ENCODE measurements at places on chromosomes 6 and 20.

- peak; percentile 84 for DNase-seq
Observed at GRCh38 chr20:37527638-37528445, at the start of gene BLCAP. Gene BLCAP (minus strand): TSS chr20:37527876. CDS start chr20:37519174, 8,702 bp downstream.

DNA sequence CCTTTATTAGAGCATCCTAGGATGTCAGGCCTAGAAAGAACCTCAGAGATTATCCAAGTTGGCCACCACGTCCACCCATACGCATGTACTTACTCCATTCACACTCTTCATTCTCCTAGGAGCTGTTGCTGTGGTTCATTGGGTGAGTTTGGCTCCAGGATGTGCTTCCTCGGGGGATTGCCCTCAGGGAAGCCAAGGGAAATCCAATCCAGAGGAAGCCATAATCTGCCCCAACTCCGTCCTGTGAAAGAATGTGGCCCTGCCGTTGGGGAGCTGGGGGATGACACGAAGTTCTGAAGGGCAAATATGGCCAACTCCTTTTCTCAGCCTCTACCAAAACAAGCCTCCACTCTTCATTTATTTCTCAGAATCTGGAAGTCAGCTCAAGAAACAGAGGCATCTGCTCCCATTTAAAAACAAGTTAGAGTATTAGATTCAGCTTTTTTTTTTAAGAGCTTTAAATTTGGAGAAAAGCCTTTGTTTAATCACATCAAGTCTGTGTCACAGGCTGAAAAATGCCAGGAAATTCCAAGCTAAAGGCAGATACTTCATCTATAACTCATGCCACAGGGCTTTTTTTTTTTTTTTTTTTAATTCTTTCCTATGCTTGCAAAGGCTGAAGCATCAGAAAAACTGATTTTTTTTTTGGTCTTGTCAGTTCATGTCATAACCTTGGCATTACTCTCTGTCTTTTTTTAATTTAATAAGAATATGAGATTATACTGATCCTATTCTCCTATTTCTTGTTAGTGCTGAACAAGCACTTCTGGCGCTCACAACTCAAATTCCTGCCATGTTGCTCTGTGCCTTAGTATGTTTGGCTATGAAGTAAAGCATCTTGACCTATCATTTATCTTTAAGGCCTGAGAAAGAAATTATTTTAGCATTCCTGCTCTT, 480.9 kb upstream of the MARCKS start:
- DNase-seq, result no peak

DNA sequence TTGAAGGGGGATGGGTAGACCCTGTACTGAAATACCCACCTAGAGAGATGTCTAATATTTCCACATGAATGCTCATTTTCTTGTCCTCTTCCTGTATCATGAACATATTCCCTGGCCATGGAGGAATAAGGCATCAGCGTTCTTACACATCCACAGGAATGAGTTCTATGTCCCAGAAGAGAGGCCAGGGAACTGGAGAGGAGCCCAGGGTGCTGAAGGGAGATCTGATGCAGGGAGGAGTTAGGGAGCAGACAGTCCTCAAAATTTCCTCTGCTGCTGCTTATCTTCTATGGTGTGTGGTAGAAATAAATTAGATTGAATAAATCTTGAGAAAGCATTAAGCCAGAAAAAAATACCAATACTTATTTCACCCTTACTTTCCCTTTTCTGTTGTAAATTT, 295.0 kb downstream of the KCNQ5 start:
- no peak for DNase-seq

GRCh38 chr6:127786109-127786508, 114.7 kb downstream of the THEMIS start:
- no peak for DNase-seq

GRCh38 chr6:170111141-170111664, 179.7 kb downstream of the DLL1 start:
- DNase-seq, result no peak

- DNase-seq, result no peak
Observed at GRCh38 chr20:46031701-46032254, 2.8 kb downstream of the SLC12A5 start.

GRCh38 chr6:81734081-81734480, 18.4 kb downstream of the TENT5A start:
- no peak for DNase-seq

GRCh38 chr6:163290545-163291274, 123.8 kb upstream of the QKI start:
- no peak for DNase-seq

DNA sequence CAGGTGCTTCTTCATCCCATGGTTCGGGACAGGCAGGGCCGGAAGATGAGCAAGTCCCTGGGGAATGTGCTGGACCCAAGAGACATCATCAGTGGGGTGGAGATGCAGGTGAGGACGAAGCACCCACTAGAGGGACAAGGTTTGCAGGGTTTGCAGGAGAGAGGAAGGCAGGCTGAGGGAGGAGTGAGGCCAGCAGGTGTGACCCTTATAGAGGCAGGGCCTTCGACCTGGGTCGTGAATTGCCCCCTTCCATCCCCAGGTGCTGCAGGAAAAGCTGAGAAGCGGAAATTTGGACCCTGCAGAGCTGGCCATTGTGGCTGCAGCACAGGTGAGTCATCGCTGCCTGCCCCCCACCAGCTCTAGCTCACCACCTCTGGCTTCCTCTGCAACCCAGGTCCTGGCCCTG, 8.4 kb downstream of the VARS2 start:
- no peak for DNase-seq

DNA sequence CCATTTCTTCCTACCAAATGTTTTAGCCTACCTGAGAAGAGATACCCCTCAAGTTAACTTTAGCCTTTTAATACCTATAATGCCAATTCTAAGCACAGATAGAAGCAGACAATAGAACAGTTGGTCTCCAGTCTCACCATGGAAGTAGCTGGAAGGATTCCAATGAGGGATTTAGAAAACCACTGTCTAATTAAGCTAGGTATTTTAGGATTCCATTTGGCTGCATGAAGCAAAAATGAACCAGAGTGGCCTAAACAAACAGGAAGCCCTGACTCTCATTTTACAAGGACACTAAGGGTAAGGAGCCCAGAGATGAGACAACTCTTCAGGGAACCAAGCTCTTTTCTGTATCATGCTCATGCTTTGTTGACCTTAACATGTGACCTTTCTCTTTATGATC, 199.2 kb downstream of the ALDH8A1 start:
- no peak for DNase-seq

DNA sequence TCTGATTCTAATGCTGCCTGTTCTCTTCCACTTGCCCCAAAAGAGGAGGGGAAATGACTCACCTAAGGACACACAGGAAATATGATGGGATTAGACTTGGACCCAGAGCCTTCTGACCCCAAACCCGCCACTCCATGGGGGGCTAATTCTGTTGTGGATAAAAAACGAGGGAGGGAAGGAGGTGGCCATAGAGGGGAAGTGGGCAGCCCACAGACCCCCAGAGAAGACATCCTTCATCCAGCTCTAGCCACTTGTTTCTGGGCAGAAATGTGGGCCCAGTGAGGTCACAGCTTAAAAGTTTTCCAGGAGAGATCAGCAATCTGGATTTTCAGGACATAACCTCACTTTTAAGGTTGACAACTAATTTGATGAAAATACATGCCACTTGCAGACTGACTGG, 202.1 kb downstream of the ANKRD60 start:
- DNase-seq, result no peak

GRCh38 chr6:47084610-47085009, 42.5 kb upstream of the ADGRF1 start:
- DNase-seq, result no peak

DNA sequence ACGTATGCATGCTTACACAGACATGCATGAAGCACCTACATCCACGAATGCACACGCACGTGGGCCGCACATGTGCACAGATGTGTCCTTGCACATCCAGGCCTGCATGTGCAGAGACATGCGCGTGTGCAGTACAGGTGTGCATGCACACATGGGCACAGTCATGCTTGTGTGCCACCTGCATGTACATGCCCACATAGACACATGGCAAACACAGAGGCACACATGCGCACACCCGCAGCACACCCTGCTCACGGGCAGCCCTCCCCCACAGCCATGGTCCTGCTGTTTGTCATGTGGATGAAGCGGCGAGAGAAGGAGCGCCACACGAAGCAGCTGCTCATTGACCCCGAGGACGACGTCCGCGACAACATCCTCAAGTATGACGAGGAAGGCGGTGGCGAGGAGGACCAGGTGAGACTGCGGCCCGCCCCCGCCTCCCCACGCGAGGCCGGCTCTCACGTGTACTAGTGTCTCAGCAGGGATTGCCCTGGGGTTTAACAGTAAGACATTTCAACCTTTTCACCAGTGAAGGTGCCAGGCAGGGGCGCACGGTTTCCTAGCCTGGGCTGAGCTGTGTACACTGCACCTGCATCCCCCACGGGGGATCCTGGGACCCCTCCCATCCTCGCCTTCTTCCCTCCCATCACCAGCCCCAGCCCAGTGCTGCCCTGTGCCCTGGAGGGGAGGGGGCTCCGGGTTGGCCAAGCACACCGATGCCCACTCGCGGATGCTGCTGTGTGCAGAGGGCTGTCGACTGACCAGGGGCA, 132.8 kb downstream of the TAF4 start:
- no peak for DNase-seq

- DNase-seq, result no peak
Observed at GRCh38 chr20:33917831-33918525, 75.7 kb upstream of the RALY start.

DNA sequence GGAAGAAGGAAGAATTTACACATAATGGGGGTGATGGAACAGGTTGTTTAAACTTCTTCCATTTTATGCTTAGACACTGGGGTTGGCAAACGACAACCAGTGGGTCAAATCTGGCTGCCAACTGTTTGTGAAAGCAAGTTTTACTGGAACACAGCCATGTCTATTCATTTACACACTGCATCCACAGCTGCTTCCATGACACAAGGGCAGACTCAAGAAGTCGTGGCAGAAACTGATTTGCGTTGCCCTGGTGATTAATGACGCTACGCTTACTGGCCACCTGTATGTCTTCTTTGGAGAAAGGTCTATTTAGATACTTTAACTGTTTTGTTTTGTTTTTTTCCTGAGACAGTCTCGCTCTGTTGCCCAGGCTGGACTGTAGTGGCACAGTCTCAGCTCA, 19.0 kb downstream of the CTCFL start:
- no peak for DNase-seq

GRCh38 chr6:17197607-17198006, 83.6 kb upstream of the RBM24 start:
- DNase-seq, result no peak

DNA sequence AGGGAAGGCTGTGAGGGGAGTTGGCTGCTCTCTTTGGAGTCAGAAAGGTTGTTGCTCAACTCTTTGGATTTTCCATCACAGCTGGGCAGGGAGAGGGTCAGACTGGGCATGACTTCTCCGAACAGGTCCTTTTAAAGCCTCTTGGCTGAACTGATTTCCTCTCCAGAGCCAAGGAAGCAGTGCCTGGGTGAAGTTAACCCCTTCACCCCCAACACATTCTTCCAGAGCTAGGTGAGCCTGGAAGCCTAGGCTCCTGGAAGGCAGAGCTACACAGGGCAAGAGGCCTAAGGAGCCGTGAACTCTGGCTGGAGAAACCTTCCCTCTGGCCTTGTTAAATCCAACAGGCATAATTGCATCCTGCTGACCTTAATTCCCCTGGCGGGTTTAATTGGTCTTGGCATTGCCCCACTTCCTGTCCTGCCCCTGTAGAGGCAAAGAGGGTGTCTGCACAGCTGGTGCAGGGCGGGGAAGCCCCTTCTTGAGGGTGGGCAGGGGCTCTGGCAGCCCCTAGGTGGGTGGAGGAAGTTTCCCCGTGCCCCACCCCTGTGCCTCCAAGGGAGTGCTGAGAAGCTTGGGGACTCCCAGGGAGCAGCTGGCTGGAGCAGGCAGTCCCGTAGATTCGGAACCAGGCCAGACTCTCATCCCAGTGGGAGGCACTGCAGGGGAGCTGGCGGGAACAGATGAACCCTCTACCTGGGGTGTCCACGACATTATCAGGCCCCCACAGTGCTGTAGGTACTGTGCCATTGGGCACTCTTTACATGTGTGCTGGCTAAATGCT, 3.6 kb upstream of the MYLK2 start:
- no peak for DNase-seq

DNA sequence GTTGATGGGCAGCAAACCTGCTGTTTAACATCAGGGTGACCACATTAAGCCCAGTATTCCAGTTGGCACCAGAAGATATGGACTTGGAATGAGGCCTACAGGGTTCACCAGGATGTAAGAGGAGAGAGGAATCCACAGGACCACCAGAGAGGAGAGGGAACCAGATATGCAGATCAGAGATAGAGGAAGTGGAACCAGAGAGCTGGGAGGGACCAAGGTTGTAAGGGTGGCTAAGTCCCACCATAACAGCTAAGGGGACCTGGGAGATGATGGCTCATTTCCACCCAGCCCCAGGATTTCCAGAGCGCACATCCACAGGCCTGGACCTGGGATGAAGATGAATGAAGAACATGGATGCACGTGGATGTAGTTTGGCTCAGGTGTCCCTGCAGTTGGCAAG, 11.1 kb downstream of the BTN2A1 start:
- no peak for DNase-seq

DNA sequence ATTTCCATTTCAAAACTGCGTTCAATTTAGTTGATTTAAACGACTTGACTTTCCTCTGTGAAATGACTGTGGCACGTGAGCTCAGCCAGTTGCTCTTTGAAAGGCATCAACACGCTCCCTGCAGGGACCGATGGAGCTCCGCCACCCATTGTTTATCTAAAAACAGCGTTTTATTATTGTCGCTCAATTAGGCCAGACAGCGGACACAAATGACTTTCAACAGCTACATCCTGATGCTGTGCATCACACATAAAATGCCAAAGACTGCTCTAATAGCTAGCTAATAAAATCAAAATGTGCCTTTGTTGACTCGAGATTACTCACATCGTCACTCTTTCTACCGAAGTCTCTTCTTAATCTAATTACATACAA, 332.5 kb downstream of the CD83 start:
- DNase-seq, result no peak

Data from stimulated activated CD8-positive, alpha-beta memory T cell treated with anti-CD3 and anti-CD28 coated beads, Interleukin-4, amount 100 ng/mL, for 1 hour (primary cell).